ENCODE measurements at places on chromosomes 11 and 22.
A peak's percentile ranks its signal among the peaks of the same experiment; 100 is the strongest.

GRCh38 chr11:133911171-133911570 lies 45.6 kb downstream of the IGSF9B start:
- no peak for DNase-seq

GRCh38 chr11:103530257-103530656 lies 421.0 kb downstream of the DYNC2H1 start:
- DNase-seq, result peak; percentile 44

GRCh38 chr22:23754980-23755636 lies 883 bp upstream of the VPREB3 start:
- DNase-seq, result no peak

- peak; percentile 47 for DNase-seq
These were observed 115.9 kb upstream of the CCDC179 start for GRCh38 chr11:22976146-22976545.

GRCh38 chr11:77821349-77821851 lies 456 bp downstream of the AAMDC start:
- DNase-seq, result peak; percentile 25

GRCh38 chr11:117181586-117182550 lies 3.3 kb downstream of the SIDT2 start:
- no peak for DNase-seq

DNA sequence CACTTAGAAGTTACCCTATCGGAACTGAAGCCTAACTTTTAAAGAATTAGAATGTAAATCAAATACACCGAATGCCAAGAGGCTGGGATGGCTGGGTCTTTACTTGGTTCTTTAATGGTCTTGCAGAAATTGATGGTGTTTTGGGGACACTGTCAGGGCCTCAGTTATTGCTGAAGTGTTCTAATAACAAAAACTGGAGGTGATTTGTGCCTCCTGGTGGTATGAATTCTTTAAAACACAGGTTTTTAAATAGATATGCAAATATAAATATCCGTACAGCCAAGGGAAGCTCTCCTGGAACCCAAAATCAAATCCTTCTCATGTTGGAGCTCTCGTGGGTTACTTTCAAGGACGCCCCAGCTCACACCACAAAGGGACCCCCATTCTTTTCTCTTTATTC lies 19.3 kb upstream of the TMPRSS5 start:
- DNase-seq, result no peak

GRCh38 chr22:44719586-44720368 lies 17.8 kb downstream of the PRR5 start:
- DNase-seq, result no peak

DNA sequence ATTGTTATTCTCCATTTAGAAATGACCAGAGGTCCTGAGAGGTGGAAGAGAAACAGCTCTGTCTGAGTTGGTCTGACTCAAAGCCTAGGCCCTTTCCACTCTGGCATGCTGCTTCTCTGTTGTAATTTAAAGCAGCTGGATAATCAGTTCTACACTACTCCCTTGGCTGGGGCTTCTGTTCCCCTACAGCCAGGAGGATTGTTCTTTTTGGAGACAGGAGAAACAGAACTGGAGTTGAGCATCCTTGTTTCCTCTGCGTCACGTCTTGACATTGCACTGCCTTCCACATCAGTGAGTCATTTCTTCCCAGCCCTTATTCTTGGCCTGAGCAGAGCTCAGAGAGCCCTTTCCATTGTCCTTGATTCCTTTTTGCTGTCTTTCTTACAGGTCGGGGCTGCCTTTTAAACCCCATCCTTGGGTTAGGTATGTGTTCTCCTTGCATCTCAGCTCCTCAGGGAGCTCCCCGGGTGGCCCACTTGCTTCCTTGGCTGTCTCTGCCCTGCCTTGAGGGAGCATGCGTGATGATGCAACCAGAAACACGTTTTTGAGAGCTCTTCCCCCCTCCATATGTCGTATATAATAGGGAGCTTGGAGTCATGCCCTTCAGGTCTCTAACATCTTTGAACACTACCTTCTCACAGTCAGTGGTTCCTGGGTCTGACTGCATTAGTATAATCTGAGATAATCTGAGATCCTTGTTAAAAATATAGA lies 35.7 kb downstream of the CYB5R2 start:
- DNase-seq, result peak; percentile 71

DNA sequence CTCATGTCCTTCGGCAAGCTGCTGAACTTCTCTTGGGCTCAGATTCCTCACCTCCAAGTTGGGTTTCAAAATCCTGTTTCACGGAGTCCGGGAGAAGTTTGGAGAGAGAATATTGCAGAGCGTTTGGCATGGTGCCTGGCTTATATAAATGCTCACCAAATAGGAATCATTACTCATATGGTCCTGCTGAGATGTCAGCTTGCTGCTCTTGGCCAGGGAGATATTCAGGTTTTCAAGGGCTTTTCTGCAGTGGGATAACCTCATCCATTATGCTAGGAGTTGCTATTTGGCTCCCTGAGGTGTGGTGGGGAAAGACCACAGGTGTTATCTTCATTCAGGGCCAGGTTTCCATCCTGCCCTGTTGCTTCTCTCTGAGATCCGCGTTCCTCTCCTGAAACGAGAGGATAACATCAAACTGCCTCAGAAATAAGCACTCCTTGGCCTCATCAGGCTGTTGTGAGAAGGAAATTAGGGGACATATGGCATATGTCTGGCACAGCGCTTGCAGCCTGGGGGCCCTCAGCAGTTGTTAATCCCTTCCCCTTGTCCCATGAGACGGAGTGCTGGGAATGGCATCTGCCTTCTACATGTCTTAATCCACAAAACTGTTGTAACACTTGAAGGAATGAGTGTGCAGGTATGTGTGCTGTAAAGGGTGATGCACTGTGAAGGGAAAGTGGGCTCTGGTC lies 29.9 kb upstream of the ACER3 start:
- peak; percentile 75 for DNase-seq

DNA sequence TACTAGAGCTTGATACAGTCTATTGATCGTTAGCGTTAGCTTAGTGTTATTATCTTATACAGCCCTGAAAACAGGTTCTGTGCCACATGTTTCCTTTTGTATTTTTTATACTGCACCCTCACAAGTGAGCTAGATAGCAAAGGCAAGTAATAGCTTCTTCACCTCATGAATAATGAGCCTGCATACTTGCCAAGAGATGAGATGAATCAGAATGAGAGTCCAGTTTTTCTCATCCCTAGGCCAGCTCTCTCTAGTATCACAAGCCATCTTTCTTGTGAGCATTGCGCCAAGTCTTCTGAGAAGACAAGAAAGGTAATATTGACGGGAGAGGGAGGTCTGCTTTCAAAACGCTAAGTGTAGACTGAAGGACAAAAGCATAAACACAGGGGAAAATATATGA lies 8.7 kb upstream of the CARD18 start:
- no peak for DNase-seq

- no peak for DNase-seq
These were observed 45.9 kb upstream of the SYT7 start for GRCh38 chr11:61626580-61627380.

DNA sequence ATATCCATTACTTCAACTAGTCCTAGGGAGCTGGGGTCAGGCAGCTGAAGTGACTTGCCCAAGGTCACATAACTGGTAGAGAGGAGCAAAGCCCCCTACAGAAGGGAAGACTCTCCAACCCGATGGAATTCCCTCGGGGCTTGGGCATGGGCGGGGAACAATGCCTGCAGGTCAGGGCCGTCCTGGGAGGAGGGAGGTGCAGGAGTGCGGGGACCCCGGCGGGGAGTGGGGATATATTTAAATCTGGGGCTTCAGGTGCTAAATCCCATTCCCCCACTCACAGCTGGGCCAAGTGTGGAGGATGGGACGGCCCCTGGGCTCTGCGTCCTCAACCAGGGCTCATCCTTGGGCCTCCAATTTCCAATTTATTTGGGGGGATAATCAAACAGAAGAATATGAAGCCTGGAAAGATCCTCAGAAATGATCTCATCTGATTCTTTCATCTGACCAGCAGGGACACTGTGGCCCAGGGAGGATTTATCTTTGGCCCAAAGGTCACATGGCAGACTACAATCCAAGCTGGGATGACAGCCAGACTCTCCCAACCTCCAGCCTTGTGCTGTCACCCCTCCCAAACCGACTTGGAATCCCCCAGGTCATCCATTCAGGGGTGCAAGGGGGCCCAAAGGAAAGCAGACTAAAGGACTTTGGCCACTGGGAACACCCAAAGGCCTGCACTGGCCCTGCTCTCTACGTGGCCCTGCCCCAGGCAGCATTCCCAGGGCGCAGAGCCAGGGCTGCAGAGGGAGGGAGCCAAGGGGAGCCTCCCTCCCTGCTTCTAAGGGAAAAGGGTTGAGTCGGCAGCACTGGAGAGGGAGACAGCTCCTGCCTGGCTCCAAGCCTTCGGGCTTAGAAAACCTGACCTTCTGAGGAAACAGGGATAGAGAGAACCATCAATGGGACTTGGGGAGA lies 8.7 kb upstream of the C1QTNF6 start:
- peak; percentile 70 for DNase-seq

GRCh38 chr11:23554002-23554401 lies 693.7 kb upstream of the CCDC179 start:
- DNase-seq, result no peak

DNA sequence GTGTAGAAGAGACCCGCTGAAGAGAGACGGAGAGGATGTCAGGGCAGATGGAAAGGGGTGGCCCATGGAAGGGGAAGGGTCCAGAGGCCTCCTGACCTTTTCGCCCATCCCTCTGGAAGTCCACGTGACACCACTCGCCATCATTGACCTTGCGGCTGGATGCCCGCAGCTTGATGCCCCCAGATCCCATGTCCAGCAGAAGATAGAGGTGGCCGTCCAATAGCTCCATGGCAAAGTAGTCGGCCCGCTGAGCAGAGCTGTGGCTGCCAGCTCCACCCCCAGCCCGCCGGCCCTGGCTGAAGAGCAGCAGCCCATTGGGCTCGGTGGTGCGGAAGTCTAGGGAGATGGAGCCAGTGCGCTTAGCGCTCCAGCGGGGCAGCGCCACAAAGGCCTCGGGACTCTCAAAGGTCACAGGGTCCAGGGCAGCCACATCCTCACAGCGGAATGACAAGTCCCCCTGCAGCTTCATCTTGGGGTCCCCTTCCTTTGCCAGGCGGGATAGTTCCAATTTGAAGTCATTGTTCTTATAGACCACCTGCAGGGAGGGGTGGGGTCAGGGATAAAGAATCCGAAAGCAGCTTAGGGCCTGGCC lies 55.7 kb downstream of the NRXN2 start:
- DNase-seq, result no peak

GRCh38 chr11:104876324-104876723 lies 21.9 kb downstream of the CASP12 start:
- no peak for DNase-seq

DNA sequence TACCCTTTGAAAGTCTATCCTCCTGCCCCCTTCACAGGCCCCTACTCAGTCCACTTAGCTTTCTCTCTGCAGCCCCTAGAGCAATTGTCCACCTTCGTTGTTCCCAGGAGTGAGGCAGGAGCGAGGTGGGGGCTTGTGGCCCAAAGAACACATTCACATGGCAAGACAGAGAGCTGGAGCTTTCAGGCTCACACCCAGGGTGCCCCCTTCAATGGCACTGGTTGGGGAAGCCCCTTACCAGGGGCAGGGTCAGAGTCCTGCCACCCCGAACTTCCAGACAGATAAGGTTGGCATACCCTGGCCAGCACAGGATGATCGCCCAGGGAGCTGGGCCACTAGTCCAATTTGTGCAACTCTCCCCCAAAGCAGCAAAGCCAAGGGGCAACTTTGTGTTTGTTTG lies 6.2 kb upstream of the SLC5A4 start:
- DNase-seq, result no peak

DNA sequence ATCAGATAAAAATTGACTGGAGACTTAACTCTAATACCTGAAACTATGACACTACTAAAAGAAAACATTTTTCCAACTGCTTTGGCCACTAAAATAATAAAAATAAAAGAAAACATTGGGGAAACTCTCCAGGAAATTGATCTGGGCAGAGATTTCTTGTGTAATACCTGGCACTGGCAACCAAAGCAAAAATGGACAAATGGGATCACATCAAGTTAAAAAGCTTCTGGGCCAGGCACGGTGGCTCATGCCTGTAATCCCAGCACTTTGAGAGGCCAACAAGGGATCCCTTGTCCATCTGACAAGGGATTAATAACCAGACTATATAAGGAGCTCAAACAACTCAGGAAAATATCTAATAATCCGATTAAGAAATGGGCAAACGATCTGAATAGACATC lies 64.6 kb upstream of the RAB1B start:
- DNase-seq, result no peak

- no peak for DNase-seq
These were observed 4.0 kb downstream of the ST14 start for GRCh38 chr11:130163346-130164220.

GRCh38 chr22:23089633-23090456 lies 19.5 kb downstream of the GNAZ start:
- DNase-seq, result no peak

GRCh38 chr22:49112661-49113626 lies 714.7 kb downstream of the BRD1 start:
- no peak for DNase-seq

- peak; percentile 53 for DNase-seq
These were observed 6.0 kb upstream of the OR5B21 start for GRCh38 chr11:58513747-58514367.

- no peak for DNase-seq
These were observed 705 bp downstream of the UNC93B1 start for GRCh38 chr11:68002938-68003845.

- DNase-seq, result no peak
These were observed 422 bp downstream of the GLB1L2 start for GRCh38 chr11:134332189-134332631.

GRCh38 chr22:16866167-16866566 lies 41.0 kb upstream of the XKR3 start:
- no peak for DNase-seq

DNA sequence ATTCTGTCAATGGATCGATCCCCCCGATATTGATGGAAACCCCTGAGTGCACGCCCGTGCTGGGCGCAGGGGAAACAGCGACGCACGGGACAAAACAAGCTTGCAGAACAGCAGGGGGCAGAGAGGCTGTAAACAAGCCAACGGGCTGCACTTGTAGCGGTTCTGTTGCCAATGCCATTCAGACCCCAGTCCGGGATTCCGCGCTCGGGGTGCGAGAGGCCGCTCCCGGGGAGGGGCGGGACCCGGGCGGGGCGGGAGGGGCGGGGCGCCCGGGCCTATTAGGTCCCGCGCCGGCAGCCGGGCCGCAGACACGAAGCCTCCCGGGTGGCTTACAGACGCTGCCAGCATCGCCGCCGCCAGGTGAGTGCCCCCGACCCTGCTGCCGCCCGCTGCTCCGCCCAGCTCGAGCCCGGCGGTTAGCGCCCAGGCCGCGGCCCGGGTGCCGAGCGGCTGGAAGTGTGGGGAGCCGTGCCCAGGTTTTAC lies at the start of gene BIK:
TSS of gene BIK (plus strand) at position 307 of the 483 bp plus-strand sequence. CDS start 13,273 bp downstream, outside the sequence.
- DNase-seq, result no peak

DNA sequence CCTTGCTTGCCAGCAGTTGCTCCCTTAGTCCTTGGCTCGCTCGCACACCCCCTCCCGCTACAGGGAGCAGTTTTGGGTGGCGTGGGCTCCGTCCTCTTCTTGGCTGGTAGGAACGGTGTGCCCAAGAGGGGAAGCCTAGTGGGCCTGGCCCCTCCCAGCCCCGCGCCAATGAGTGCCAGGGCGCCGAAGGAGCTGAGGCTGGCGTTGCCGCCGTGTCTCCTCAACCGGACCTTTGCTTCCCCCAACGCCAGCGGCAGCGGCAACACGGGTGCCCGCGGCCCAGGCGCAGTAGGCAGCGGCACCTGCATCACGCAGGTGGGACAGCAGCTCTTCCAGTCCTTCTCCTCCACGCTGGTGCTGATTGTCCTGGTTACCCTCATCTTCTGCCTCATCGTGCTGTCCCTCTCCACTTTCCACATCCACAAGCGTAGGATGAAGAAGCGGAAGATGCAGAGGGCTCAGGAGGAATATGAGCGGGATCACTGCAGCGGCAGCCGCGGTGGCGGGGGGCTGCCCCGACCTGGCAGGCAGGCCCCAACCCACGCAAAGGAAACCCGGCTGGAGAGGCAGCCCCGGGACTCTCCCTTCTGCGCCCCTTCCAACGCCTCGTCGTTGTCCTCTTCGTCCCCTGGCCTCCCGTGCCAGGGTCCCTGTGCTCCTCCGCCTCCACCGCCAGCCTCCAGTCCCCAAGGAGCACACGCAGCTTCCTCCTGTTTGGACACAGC lies 1.6 kb downstream of the C11orf87 start:
- DNase-seq, result no peak

Data from fibroblast of skin of right quadriceps (primary cell).